ENCODE measurements at places on chromosomes 1 and 21.

DNA sequence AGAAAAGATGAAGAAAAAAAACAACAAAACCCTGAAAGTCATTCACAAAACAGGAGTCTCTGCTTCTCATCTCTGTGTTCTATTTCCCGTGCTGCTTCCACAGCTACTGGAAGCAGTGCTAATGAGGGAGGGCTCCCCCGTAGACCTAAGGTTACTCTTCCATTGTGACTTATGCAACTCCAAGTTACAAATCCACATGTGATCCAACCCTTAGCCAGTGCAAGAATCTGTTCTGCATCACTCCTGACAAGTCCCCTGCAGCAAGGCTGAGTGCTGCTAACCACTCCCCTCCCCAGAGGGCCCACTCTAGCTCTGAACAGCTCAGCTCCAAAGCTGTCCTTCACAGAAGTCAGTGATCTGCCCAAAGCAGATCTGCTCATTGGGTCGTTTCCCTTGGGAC is 10.3 kb downstream of the DNALI1 start:
- no peak for DNase-seq

- DNase-seq: no peak
Observed at GRCh38 chr1:198304431-198304830, 147.6 kb downstream of the NEK7 start.

- DNase-seq: no peak
Observed at GRCh38 chr1:221858818-221859611, 117.1 kb upstream of the DUSP10 start.

GRCh38 chr1:243667133-243667532 is 182.9 kb downstream of the AKT3 start:
- no peak for DNase-seq

DNA sequence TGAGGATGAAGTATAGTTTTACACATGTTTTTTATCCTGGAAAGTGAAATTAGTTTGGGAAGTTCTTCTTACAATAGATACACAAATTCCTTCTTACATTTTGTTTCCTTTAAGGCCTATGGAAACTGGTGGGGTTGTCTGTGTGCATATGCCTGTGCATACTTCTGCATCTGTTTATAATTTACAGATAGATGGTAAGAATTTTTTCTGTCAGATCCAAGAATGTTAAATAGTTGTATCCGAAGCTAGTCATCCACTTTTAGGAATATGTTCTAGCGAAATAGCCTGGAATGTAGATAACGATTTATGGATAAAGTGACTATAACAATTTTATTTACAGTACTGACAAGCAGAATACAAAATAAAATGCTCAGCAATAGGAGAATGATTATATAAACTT is 194.1 kb downstream of the ROR1 start:
- no peak for DNase-seq

- DNase-seq: no peak
Observed at GRCh38 chr1:12435639-12436344, 182.2 kb downstream of the DHRS3 start.

- DNase-seq: no peak
Observed at GRCh38 chr1:223233019-223233409, 90.0 kb upstream of the TLR5 start.

- DNase-seq: no peak
Observed at GRCh38 chr1:41355356-41355755, 5.9 kb upstream of the FOXO6 start.

GRCh38 chr1:30033256-30034104 is 689.9 kb downstream of the MATN1 start:
- DNase-seq: no peak

- no peak for DNase-seq
Observed at GRCh38 chr1:246569248-246570238, 3.3 kb downstream of the CNST start.

GRCh38 chr1:239912471-239912870 is 179.2 kb upstream of the FMN2 start:
- no peak for DNase-seq

DNA sequence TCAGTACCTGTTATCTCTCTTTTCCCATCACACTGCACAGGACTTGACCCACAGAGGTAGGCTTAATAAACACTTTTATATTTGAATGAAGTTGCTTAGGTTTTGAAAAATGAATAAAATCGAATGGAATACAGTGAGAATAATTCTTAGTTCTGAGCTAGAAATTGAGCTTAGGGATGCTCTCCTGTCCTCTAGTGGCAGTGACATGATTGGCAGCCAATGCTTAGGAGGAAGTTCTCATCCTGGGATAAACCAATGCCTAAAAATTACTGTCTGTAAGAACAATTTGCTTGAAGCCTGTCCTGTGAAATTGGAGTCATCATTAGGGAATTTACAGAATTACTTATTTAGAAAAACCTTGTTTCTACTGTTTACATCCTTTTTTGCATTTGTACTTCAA is 21.3 kb upstream of the CYP4X1 start:
- DNase-seq: no peak

GRCh38 chr1:39675220-39675619 is 3.3 kb upstream of the NT5C1A start:
- DNase-seq: no peak

DNA sequence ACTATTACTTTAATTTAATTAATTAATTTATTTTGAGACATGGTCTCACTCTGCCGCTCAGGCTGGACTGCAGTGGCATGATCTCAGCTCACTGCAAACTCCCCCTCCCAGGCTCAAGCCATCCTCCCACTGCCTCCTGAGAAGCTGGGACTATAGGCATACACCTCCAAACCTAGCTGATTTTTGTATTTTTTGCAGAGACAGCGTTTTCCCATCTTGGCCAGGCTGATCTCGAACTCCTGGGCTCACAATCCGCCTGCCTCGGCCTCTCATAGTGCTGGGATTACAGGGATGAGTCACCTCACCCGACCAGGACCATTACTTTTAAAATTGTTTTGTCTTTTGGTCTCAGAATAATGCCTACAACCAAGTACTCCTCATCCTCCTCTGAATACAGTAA is 15.6 kb downstream of the YY1AP1 start:
- DNase-seq: no peak

GRCh38 chr1:53327182-53327913 is 522 bp downstream of the LRP8 start:
- DNase-seq: peak; percentile 41

DNA sequence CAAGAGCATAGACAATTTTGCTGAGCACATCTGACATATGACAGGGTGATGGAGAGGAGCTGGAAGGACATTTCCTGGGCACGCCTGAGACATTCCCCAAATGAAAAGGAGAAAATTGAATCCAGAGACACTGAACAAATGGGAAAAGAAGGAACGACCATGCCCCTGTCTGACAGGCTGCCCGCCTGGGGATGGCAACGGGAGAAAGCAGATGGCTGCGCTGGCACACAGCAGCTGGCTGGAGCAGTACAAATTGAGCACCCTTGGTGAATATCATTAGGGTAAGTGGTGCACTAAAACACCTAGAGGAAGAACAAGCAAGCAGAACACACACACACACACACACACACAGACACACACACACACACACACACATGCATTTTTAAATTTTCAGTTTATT is 174.3 kb upstream of the DUSP10 start:
- DNase-seq: peak; percentile 9

DNA sequence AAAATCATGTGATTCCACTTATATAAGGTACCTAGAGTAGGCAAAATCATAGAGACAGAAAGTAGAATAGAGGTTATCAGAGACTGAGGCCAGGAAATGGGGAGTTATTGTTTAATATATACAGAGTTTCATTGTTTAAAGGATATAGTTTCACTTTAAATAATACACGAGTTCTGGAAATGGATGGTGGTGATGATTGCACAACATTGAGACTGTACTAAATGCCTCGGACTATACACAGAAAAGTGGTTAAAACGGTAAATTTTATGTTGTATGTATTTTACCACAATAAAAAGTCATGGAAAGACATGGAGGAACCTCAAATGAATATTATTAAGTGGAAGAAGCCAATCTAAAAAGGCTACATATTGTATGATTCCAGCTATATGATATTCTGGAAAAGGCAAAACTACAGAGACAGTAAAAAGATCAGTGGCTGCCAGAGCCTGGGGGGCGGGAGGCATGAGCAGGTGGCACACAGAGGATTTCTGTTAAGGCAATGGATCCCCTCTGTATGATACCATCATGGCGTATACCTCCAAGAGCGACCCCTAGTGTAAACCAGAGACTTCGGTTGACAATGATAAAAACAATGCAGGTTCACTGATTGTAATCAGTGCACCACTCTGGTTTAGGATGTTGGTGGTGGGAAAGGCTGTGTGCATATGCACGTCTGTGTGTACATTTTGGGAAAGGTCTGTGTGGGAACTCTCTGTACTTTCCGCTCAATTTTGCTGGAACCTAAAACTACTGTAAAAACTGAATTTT is 7.5 kb downstream of the C1orf198 start:
- no peak for DNase-seq

DNA sequence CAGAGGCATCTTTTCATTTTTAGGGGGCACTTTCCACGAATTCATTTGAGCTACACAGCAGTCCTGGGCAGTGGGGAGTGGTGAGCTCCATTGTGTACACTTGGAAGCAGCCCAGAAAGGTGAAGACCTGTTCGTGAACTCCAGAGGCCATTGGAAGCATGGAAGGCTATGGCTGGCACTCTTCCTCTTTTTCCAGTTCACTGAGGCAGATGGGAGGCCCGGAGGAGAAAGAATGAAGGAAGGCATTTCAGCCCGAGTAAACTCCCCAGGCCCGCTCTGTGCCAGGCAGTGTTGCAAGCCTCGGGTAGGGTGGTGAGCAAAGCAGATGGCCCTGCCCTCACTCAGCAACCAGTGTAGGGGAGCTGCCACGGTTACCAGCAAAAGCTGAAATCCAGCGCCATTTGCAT is 673 bp upstream of the DHCR24 start:
- peak; percentile 27 for DNase-seq

DNA sequence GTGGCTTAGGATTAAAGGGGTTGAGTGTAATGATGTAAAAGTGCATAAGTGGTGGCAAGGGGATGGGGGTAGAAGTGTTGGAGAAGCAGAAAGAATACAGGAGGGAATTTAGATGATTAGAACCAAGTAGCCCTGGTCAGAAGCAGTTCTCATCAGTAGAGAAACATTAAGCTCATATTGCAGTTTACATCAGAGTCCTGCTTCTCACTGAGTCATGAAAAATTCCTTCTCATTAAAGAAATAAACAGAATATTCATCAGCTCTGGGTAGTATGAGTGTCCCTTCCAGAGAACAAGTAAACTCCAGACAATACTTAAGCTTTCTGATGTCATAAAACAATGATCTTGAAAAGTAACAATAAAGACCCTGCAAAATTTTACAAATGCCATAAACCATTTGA is 36.5 kb downstream of the LRRIQ3 start:
- DNase-seq: no peak

- no peak for DNase-seq
Observed at GRCh38 chr1:35748326-35748725, 21.5 kb downstream of the CLSPN start.

- no peak for DNase-seq
Observed at GRCh38 chr1:208559597-208560329, 315.6 kb upstream of the PLXNA2 start.

- DNase-seq: no peak
Observed at GRCh38 chr1:22197644-22198043, 54.7 kb upstream of the WNT4 start.

DNA sequence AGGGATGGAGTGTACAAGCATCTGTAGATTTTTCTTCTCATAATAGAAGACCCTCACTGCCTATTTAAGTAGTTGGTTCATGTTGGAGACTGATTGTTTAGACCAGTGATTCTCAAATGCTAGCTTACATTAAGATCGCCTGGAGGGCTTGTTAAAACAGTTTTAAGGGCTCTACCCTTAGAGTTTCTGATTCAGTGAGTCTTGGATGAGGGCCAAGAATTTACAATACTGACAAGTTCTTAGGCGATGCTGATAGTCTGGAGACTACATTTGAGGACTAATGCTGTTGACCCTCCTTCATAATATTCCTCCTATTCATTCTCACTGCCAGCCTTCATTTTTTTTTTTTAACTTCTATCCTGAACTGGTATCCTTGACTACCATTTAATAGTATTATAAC is 15.2 kb upstream of the AGO3 start:
- no peak for DNase-seq

DNA sequence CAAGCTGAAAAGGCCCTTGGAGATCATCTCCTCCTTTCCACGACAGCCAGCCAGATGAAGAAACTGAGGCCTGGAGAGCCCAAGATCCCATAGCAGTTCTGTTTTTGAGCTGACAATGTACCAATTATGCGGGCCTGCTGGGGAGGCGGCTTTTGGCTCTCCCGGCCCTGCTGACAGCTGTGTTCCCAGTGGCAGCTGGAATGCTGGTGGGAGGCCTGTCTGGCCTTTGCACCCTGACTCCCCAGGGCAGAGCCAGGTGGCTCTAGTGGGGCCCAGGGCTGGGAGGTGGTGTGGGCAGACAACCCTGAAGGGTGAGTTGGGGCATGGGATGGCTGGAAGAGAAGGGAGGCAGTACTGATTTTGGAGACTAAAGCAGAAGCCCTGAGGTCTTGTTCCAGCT is 30.7 kb upstream of the WASF2 start:
- no peak for DNase-seq

- peak; percentile 57 for DNase-seq
Observed at GRCh38 chr1:4658643-4659628, 4.5 kb downstream of the AJAP1 start.

- DNase-seq: no peak
Observed at GRCh38 chr1:44596511-44596910, 77.8 kb downstream of the TMEM53 start.

DNA sequence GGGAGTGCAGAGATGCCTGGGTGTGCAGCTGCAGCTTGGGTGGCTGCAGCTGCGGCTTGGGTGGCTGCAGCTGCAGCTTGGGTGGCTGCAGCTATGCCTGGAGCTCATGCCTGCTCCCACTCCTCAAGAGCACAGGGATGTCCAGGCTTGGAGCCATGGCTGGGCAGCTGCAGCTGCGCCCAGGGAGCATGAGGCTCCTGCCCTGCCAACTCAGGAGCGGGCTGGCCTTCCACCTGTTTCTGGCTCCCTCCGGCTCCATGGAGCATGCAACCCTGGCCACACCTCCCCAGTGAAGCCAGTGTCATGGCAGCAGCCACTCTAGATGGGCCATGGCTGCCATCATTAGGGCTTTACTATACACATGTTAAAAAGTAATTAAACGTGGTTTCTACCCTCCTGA is 21.1 kb downstream of the GBP1 start:
- no peak for DNase-seq

- no peak for DNase-seq
Observed at GRCh38 chr1:81312272-81312754, 488.4 kb upstream of the ADGRL2 start.
